ENCODE measurements at places on chromosomes 5 and 9. TPM values are rescaled to one million over a fixed set of nuclear protein-coding genes. Genes with fewer than 3 reads are reported as not detected.

DNA sequence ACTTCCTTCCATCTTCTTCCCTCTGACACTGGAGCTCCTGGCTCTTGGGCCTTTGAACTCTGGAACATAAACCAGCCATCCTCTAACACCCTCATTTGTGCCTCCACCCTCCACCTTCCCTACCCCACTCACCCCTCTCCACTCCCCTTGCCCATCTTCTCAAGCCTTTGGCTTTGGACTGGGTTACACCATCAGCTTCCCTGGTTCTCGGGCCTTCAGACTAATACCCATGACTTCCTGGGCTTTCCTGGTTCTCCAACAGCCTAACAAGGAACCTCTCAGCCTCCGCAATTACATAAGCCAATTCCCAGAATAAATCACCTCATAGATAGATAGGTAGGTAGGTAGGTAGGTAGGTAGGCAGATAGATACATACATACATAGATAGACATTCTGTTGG lies 67.1 kb downstream of the FREM1 start:
- DNase-seq: no peak

DNA sequence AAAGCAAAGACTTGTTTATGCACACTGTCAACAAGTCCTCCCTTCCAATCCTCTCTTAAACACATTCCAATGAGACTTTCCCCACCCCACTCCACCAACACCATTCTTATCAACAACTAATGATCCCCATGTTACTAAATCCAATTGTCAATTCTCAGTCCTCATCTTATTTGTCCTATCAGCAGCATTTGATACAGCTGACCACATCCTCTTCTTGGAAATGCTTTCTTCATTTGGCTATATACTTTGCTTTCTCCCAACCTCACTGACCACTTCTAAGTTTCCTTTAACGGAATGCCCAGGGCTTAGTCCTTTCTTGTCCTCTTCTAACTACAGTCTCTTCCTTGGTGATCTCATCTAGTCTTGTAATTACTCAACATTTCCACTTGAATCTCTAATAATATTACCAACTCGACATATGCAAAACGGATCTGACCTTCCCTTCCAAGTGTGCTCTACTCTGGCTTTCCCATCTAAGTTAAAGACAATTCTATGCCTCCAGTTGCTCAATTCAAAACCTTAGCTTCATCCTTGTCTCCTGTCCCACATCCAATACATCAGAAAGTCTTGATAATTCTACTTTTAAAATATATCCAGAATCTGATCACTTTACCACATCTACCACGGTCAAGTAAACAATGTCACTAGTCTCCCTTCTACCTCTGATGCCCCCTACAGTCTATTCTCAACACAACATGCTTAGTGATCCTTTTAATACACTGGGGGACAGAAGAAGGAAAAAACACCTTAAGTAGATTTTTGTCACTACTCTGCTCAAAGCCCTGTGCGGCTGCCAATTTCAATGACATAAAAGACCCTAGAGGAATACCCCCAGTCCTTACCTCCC lies 25.5 kb downstream of the AGTPBP1 start:
- DNase-seq: no peak

DNA sequence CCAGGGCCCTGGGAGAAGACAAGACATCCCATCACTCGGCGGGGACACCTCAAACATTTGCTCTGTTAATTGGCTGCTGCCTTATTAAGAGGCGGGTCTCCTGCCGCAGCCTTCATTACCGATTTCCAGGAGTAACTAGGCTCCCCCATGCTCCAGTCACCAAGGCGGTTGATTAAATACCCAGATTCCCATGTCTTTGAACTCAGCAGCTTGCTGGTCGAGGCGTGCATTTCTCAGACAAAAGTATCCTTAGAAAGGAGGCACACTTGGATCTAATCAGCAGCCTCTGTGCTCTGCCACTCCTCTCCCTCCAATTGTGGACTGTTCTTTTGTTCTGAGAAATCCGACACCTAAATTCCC lies 228.8 kb downstream of the FSTL4 start:
- no peak for DNase-seq

DNA sequence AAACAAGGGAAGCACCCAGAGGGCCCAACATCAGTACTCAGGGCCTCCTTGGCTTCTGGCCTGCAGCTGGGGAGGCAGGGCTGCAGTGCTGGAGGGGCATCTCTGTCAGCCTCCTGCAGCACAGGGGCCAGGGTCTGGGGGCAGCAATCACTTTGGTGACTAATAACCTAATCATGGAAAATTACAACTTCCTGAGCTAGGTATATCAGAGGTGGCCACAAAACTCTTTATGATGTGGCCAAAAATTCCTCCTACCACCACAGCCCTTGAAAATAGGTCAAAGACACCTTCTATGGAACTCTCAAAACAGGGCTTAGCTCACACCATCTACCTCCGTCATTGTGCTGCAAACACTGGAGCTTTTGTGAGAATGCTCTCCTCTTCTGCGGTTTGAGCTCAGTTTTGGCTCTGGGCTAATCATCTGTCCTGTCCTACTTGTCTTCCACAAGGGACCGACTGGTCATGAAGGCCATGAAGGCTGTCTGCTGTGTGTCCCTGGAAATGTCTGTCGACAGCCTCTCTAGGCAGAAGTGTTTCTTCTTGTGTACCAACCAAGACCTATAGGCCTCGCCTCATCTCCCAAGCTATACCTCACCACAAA lies 28.6 kb downstream of the CSF2 start:
- no peak for DNase-seq

- no peak for DNase-seq
Measured at GRCh38 chr9:130988400-130988747, 20.6 kb upstream of the LAMC3 start.

DNA sequence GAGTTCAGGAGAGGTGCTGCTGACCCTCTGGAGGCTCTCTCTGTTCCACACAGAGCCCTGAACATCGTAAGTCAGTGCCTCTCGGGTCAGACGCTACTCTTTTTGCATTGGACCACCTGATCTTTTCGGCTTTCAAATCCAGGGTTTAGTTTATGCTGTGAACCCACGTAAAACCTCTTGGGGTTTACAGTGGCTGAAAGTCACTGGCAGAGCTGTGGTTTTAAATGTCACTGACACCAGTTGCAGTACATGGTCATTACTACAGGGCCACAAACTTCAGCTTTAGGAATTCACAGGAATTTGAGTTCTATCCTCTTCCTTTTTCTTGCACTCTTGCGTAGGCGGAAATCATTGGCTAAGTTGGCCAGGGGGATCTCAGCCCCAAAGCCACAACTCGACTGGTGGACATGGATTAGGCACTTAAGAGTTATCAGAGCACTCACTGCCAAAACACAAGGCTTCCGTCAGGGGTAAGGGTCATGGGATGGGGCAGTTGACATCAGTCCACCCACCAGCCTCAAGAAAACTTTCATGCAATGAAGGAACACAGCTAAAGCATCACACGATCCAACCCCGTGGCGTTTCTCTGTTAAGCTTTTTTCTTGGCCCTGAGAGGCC lies 76.9 kb downstream of the SFXN1 start:
- DNase-seq: no peak

DNA sequence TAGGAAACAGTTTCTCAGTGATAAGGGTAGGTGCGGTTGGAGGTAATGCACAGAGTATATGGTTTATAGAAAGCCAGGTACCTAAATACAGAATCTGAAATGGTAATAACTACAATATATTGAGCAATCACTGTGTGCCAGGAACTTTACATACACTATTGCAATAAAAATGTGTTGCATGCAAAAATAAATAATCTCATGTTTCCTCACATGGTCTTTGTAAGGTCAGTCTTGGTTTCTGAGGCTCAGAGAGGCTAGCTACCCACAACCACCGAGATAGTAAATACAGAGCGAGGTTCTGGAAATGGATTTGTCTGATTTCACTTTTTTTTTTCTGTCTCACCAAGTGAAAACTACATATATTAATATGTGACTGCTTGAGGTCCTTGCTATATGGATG lies 128.9 kb downstream of the CAMK4 start:
- DNase-seq: no peak

DNA sequence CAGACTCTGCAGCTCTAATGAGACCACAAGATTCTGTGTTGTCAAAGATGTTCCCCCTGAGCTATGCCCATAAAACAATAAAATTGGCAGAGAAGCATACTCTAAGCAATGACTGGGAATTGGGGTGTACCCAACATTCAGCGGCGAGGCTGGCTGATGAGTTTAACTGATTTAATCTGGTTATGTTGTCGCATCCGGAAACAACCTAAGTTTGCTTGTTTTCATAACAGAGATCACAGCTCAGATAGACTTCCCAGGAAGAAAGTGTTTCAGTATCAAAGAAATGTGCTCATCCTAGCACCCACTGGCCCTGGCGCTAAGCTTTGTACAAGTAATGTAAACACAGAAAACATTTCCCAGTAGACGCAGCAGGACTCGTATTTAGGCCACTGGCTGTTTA lies 7.4 kb downstream of the SEMA5A start:
- DNase-seq: no peak

Gene RNF183
- polyA plus RNA-seq: not detected

DNA sequence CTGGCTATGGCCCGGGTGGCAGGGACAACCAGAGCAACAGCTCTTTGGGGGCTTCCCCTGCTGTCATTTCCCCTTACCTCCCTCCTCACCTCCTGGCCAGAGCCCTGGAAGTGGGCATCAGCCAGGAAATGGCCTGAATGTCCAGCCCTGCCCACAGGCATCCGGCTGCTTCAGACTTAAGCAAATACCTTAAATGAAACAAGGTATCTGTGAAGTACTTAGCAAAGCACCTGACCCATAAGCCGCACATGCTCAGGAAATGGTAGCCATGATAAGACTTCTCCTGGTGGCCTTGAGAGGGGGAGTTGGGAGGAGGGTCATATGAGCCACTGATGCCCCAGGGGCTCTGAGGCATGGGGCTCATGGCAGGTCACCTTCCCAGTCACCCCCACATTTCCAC lies 43.8 kb downstream of the CAMK2A start:
- no peak for DNase-seq

DNA sequence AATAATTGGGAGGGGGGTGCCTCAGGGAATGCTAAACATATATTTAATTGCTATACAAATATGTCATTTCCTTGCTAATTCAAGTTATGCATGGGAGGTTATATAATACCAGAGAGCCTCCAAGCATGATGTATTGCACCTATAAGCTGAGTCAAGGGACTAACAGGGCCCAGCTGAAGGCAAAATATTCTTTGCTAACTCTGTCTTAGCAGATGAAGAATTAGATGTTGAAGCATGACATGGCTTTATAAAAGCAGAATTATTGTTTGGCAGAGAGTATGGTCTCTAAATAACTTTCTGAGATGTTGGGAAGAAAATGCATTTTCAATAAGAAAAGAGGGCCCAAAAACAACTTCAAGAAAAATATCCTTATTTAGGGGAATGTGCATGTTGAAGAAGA lies 60.4 kb downstream of the SGCD start:
- no peak for DNase-seq

Gene GGTA1
- polyA plus RNA-seq: not detected

- DNase-seq: no peak
Measured at GRCh38 chr9:3516667-3517330, 9.0 kb downstream of the RFX3 start.
